ENCODE measurements at places on chromosomes 16 and 17.
A peak's percentile ranks its signal among the peaks of the same experiment; 100 is the strongest.

DNA sequence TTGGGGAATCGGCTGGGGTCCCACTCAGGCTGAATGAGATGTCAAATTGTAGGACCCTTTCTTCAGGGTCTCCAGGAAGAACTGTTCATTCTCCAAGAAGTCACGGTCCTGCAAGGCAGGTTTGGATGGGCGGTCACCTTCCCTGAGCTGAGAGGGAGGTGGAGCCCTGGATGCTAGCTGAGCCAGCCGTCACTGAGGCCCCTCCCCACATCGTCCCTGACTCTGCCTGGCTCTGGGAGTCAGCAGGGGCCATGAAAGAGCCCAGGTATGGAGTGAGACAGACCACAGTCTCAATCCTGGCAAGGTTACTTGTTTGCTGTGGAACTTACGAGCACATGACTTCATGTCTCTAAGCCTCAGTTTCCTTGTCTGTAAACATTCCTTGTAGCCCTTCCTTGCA lies 6.0 kb upstream of the MRPL38 start:
- no peak for DNase-seq

GRCh38 chr17:56929362-56929969 lies 15.6 kb upstream of the TRIM25 start:
- peak; percentile 43 for DNase-seq

DNA sequence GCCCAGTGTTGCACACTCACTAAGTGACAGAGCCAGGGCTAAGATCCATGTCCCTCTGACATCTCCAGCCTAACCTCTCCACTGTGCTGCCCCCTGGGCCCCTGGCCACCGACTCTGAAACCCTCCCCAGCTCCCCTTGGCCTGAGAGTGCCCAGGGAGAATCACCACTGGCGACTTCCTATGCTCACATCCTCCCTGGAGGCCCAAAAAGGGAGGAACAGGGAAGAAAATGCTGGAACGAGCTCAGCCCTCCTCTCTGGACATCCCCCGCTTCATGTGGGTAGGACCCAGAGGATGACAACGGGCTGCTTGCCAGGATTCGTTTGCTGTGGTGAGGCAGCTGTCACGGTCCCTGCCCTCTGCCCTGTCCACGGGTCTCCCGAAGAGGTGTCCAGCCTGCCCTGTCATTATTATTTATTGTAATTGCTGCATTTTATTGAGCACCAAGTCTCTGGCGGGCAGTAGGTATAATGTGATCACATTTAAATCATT lies 153.5 kb upstream of the RPL38 start:
- no peak for DNase-seq

GRCh38 chr17:79730769-79731483 lies at the start of gene ENPP7:
Gene ENPP7, plus strand, starts transcription at chr17:79730943. Its CDS starts 197 bp downstream, at chr17:79731140.
- DNase-seq, result no peak

DNA sequence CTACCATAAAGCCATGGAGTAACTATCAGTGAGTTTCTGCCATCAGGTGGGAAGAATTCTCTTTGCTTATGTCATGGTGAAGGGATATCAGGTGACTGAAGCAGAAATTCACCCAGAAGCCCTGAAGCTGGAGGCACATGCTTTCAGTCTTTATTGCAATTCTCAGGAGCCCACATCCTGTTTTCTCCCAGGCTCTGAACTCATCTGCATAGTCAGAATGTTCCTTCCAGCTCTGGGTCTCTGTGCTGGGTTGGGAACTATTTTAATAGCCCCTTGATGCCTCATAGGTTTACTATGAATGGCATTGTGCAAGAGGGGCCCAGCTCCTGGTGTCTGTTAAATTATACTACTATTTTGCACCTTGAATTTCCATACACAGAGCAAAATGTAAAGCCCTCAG lies 198.4 kb upstream of the SOX9 start:
- no peak for DNase-seq

DNA sequence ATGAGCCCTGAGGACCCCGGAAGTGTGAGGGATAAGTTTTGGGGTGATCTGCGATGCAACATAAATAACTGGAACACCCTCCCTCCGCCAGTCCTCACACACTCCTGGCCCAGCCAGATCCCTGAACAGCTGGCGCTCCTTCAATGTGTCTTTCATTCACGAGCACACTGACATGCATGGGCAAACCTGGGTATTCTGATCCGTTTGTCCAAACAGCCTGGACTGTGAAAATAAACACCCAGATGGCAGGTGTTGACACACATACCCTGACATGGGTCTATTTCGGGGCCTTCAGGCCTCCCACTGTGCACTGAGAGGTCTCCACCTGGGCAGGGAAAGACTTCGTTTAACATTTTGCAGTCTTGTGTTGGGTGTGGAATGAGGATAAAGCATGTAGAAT lies 3.0 kb upstream of the CPNE2 start:
- DNase-seq, result no peak

- DNase-seq, result no peak
Measured at GRCh38 chr17:31431852-31432658, 40.6 kb downstream of the RAB11FIP4 start.

DNA sequence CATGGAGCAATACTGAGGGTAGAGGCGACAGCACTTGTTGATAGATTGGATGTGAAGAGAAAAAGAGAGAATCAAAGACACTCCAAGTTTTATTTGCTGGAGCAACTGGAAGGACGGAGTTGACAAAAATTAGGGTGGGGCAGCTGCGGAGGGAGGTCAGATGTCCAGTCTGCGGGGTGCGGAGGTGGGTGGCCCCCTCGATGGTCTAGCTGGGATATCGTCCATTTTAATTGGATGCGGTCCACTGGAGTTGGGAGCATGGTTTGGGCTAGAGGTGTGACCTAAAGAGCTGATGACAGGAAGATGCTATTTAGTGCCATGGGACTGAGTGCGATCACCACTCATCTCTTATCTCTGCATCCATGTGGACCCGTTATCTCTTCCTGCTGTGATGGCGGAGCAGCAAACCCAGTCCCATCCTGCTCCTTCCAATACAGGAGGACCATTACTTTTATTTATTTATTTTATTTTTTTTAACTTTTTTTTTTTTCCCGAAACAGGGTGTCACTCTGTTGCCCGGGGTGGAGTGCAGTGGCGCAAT lies 48.3 kb upstream of the CBX4 start:
- DNase-seq, result no peak

DNA sequence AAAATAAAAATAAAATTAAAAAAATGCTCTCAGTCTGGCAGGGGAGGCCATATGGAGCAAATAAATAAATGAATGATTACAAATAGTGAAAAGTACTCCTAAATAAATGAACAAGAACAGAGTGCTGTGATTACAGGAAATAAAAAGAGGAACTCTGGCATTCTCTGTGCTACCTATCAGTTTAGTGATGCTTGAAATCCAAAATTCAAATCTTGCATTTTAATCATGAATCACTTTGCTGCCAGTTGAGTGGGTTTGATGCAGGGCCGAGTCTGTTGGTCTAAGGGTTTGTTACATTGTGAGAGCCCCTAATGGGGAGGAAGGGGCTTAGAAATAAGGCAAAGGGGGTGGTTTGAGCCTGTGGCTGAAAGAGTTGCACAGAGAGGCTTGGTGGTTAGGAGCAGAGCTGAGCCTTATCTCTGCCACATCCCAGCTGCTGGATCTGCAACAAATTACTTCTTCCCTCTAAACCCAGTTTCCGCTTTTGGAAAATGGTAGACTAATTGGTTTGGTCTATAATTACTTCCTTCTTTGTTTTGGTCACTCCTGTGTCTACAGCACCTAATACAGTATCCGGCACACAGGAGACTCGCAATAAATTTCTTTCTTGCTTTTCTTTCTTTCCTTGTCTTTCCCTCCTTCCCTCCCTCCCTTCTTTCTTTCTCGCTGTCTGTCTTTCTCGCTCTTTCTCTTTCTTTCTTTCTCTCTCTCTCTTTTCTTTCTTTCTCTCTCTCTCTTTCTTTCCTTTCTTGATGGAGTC lies 6.3 kb upstream of the ABCC1 start:
- peak; percentile 66 for DNase-seq

DNA sequence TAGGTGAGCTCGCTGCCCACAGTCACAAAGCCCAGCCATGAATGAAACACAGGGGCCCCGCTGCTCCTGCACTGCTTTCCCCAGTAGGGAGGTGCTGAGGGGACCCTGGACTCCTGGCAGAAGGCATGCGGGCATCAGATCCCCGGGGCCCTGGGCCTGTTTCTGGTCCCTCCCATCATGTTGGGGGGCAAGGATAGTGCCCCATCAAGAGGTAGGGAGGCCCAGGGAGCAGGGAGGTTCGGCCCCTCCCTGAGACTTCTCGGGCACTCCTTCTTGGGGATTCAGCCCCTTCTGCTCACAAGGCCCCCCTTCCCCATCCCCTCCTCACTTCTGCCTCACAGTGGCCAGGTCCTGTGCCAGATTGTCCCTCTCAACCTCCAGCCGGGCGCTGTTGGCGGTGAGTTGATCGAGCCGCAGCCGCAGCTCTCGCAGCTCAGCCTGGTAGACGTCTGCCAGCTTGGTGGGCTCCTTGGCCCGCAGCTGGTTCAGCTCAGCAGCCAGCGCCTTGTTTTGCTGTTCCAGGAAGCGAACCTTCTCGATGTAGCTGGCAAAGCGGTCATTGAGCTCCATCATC lies 515 bp downstream of the GFAP start:
- no peak for DNase-seq

DNA sequence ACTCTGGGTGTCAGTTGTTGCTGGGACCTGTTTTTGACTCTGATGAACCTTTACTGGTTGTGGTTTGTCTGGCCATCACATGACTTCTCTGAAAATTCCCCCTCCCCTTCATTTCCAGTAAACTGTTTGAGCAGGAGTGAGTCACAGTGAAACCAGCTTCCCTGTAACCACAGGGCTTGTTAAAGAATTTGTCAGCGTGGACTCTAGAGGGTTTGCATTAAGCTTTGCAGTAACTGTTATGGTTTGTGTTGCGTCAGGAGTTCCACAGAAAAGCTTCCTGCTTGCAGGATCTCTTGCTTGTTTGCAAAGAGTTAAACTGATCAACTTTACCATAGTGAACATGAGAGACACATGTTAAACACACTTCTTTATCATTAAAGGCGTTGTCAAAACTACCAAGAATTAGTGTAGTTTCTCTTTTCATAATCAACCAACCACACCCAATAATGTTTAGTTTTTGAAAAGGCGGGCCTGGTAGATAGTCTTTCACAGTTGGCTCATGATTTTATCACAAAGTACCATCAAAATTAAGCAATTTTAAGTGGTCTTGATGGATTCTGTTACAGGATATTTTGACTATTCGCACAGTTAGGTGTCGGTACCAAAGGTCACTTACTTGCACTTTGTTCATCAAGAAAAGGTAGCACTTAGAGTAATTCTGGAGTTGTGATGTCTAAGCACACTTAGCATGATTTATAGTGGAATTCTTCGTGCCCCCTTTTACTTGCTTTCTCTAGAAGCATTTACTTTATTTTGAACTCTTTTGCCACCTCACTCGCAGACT lies 79.3 kb downstream of the VMP1 start:
- DNase-seq, result peak; percentile 99

- DNase-seq, result no peak
Measured at GRCh38 chr17:28384281-28385036, 13.0 kb downstream of the SARM1 start.

- peak; percentile 58 for DNase-seq
Measured at GRCh38 chr16:56993204-56993603, 3.8 kb downstream of the NLRC5 start.

GRCh38 chr17:81241648-81242420 lies 2.7 kb downstream of the NDUFAF8 start:
- DNase-seq, result peak; percentile 73

- no peak for DNase-seq
Measured at GRCh38 chr16:67022531-67023214, 6.3 kb upstream of the CBFB start.

DNA sequence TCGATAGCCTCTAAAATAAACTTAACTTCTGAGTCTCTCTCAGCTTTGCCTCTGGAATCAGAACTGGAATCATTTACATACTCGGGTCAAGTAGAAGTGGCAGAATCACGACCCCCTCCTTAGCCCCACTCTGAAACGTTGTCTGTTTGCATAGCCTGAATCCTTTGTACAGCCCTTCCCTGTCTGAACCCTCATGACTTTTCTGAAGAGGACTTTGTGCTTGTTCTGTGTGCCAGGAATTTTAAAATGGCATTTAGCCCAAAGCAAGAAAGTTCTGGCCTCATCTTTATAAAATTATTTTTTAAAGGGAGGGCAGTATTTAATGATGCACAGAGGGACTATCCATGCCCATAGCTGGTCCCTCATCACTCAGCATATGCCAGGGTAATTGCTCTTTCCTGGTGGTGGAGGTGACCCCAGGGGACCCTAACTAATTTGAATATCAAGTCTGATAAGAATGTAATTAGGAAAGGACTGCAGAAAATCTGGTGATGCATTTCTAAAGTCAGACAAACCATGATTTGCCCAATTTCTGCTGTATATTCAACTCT lies 342.7 kb upstream of the TNRC6C start:
- DNase-seq, result no peak

- DNase-seq, result peak; percentile 80
Measured at GRCh38 chr17:81428948-81429774, 33.9 kb downstream of the BAHCC1 start.

GRCh38 chr17:12655936-12656335 lies 9.8 kb upstream of the MYOCD start:
- DNase-seq, result no peak

- DNase-seq, result no peak
Measured at GRCh38 chr16:88016964-88017363, 65.7 kb downstream of the BANP start.

DNA sequence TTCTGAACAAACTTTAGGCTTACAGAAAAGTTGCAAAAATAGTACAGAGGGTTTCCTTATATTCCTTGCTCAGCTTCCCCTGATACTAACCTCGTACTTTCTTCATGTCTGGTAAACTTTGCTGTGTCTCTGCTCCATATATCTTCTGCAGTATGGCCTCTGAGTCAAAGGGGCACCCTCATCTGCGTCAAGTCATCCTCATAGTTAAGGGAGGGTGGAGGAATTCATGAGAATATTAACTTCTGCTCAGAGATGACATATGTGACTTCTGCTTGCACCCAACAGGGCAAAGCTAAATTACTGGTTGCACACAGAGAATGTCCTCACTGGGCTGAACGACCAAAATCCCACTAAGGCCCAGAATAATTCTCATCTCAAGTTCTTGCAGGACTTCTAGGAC lies 4.3 kb upstream of the CCL7 start:
- DNase-seq, result no peak

DNA sequence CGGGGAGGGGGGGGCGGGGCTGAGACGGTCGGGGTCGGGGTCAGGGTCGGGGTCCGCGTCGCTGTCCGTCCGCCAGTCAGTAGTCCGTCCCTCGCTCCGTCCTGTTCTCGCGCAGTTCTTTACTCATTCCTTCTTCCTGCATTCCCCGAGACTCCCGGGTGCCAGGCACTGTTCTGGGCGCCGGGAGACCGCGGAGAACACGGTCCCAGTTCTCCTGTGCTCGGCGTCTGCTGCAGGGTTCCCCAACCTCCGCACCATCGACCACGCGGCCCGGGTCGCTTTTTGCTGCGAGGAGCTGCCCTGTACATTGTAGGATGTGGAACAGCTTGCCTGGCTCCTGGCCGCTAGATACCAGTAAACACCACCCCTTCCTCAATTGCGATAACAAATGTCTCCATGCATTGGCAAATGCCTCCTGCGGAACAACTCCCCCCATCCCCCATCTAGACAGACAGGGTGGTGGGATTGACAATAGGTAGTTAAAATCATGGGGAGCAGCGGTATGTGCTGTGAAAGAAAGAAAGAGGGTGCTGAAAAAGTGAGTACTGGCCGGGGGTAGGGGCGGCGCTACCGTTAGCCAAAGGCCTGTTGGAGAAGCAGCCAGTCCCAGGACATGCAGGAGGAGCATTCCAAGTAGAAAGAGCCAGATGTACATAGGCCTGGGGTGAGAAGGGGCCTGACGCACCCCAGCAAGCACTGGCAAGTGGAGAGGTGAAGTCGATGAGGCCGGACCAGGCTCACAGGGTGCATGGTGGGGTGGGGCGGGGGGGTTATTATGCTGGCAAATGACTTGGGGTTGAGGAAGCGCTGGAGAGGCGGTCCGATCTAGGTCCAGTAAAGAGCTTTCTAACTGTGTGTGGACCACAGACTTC lies 631 bp downstream of the TRAF7 start:
- peak; percentile 63 for DNase-seq

- DNase-seq, result no peak
Measured at GRCh38 chr17:71870546-71870862, 250.3 kb upstream of the SOX9 start.
